Uterine smooth muscle cell (primary cell): ENCODE measurements at places on chromosomes 11 and 22. TPM values are rescaled to one million over a fixed set of nuclear protein-coding genes. Genes with fewer than 3 reads are reported as not detected.

The TSSK2 gene
- not detected in 2 replicates for total RNA-seq

The MOGAT2 gene
- not detected in 2 replicates for total RNA-seq

The PSMA1 gene
- total RNA-seq: 134 and 207 TPM in 2 replicates

The ABTB2 gene
- 2.8 and 5.7 TPM in 2 replicates for total RNA-seq

The TRIM44 gene
- total RNA-seq: 22.5 and 26.1 TPM in 2 replicates

The PGA4 gene
- not detected in 2 replicates for total RNA-seq

The NF2 gene
- 81.1 and 83.1 TPM in 2 replicates for total RNA-seq

The C22orf31 gene
- not detected in 2 replicates for total RNA-seq

The ASPHD2 gene
- 1.00 and 1.9 TPM in 2 replicates for total RNA-seq

The KCNJ11 gene
- total RNA-seq: not detected in 2 replicates
